IPS DF 6.9 (cell line): ENCODE measurements at places on chromosomes 6 and 20.

DNA sequence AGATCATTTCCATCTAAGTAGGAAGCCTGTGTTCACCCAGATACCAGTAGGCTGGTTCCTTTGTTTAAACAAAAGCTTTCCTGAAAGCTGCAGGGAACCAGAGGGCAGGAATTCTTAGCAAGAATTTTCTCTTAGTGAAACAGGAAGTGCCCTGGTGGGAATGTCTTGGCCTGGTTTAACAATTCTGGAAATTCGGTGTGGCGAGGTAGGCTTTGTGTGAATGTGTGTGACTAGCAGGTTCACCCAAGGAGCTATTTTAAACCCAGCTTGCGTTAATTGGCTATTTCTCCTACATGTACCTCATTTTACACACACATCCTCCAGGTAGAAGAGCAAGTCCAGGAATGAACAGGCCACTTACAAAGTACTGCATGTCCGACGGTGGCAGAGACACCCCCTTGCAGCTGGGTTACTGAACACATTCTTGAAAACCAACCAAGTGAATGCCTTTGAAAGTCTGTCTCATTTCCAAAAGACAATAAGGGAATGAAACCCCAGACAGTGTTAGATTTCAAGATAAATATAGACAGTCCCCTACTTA is 64.6 kb downstream of the GFOD1 start:
- DNase-seq, result peak; percentile 89

GRCh38 chr6:140256248-140256647 is 881.8 kb upstream of the CITED2 start:
- no peak for DNase-seq

DNA sequence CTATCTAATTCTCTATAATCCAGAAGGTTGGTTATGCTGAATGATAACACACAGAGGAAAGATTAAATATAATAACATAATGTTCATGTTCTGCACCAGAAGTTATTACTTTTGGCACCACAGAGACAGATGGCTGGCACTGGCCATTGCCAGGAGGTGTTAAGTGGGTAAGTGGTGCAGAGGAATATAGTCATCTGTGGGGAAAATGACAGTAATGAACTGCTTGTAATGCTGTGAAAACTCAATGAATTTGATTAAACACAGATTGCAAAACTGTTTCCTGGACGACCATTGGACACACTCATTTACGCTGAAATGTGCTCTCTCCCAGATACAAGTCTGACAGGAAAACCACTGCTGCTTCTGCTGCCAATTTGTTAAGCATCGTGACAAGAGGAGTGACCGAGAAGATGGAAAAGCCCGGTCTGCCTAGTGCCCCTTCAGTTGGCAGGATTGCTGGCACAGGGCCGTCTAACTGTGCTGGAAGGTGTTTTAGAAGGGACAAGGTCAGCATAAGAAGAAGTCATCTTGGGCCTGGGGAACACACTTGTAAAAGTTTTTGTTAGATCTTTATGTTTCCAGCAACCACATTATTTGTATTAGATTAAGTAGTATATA is 567.4 kb downstream of the CBLN4 start:
- no peak for DNase-seq

GRCh38 chr20:57398231-57398821 is 7.1 kb downstream of the RBM38 start:
- no peak for DNase-seq

- no peak for DNase-seq
Measured at GRCh38 chr20:21102603-21103311, 3.4 kb downstream of the LINC00237 start.

DNA sequence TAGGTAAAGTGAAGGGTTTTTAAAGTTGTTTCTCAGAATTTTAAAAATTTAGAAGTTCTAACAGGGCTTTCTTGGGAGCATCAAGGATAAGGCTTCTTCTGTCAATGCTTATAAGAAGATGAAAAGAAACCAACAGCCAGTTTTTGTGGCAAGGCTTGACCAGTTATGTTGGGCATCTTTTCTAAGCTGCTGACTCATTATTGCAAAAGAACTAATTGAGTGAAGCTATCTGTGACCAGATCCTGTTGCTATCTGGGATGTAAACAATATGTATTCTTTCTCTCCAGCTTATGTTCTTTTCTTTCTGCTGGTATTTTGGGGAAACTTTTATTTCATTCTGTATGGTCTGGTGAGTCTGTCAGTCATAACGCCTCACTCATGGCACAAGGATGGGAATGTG is 643.8 kb downstream of the HDGFL1 start:
- DNase-seq, result no peak

DNA sequence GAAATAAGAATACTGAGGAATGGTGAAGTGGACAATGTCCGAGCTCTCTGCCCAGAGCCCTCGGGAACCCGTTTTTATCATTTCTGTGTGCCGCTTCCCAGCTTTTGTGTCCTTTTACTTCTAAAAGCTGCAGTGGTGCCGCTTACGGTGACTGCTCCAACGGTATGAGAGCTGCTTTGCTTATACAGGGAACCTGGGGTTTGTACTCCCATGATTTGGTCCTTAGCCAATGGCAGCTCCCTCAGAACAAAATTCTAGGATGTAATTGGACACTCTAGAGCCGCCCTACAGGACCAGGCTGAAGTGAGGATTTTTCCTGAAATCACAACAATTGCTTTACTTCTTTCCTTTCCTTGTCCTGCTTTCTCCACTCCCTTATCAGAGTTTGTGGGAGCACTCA is 24.2 kb upstream of the PCSK2 start:
- DNase-seq, result peak; percentile 27

GRCh38 chr20:10079964-10080363 is 45.2 kb downstream of the ANKEF1 start:
- no peak for DNase-seq

DNA sequence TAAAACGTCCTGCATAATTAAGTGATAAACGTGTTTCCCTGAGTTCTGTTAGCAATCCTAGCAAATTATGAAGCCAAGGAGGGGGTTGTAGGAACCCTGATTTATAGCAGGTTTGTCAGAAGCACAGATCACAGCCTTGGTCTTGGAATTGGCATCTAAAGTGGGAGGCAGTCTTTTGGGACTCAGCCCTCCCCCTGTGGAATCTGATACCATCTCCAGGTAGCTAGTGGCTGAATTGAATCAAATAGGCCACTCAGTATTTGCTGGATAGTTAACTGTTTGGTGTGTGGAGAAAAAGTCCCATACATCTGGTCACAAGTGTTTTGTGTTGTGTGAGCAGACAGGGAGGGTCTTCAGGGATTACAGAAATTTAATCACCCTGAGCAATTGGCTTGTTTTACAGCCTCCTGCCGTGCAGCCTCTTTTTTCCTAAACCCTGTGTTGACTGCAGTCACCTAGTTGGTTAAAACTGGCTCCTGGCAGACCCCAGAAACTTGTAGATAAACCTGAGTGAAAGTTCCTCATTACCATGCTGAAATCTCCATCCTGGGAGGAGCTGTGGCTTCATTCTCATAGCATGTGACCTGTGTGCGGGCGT is 19.0 kb upstream of the KIFC1 start:
- no peak for DNase-seq

DNA sequence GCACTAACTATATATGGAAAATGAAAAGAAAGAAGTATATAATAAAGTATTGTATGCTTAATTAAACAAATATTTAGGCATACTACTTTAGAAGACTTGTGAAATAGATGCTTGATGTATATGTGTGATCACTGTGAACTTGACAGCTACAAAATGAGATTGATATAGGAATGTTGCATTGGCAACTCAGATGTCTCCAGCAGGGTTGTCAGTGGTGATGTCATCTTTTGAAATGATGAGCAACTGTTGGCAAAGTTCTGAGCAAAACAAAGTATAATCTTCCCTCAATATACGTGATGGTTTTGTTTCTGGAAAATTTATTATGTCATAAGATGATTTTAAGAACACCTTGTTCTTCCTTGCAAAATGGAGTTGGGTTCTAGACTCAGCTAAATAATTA is 133.8 kb downstream of the ARID1B start:
- no peak for DNase-seq

GRCh38 chr20:46894579-46894958 is at the start of gene EYA2:
Gene EYA2 (plus strand): TSS chr20:46894843. CDS start chr20:46990011, 95,168 bp downstream.
- DNase-seq, result no peak

GRCh38 chr6:11968241-11968806 is 43.8 kb upstream of the HIVEP1 start:
- no peak for DNase-seq

GRCh38 chr6:111263837-111264236 is 176.5 kb downstream of the SLC16A10 start:
- DNase-seq, result no peak

DNA sequence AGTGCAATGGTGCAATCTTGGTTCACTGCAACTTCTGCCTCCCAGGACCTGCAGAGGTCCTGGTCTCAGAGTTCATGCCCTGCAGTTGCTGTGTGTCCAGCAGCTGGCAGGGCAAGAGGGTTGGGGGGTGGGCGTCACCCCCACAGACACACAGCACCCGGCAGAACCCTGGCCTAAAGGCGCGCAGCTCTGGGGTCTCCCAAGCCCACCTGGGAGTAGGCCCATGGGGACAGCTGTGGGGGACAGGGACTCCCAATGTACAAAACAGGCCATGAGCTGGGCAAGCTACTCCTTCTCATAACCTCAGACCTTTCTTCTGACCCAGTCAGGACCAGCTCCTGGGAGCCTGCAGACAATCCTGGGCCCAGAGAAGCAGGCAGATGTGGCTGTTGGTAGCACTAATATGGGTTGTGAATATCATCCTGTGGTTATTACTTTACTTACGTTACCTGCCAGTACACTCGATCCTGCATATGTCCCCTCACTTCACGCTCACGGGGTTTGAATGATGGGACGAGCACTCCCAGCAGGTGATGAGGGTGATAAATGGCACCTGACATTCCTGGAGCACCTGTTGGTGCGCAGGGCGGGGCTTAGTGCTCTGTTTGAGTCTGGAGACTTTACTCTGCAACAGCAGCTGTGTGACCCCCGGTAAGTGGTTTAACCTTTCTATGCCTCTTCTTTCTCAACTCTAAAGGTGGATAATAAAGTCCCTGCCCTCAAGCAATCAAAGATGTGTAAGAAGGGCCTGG is 39.9 kb upstream of the SULF2 start:
- DNase-seq, result no peak

DNA sequence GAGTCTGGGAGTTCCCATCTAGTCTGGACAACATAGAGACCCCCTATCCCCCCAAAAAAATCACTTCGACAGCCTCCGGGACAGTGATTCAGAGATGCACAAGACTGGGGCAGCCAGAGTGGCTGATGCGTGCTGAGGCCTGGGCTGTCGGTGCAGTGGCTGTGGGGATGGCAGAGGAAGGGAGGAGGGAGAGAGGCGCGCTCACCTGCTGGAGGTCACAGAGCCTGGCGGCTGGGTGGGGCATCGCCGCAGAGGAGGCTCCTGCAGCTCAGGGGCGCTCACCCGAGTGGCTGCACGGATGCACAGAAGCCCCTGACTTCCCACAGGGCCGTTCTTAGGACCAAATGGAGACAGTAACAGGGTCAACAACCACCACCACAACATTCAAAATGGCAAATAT is 182.8 kb downstream of the SMOC2 start:
- no peak for DNase-seq
